Bronchial epithelial cell (primary cell): ENCODE measurements at places on chromosomes 7 and 10. TPM values are rescaled to one million over a fixed set of nuclear protein-coding genes. Genes with fewer than 3 reads are reported as not detected.

Gene AGR2
- 118 and 163 TPM in 2 replicates for total RNA-seq

DNA sequence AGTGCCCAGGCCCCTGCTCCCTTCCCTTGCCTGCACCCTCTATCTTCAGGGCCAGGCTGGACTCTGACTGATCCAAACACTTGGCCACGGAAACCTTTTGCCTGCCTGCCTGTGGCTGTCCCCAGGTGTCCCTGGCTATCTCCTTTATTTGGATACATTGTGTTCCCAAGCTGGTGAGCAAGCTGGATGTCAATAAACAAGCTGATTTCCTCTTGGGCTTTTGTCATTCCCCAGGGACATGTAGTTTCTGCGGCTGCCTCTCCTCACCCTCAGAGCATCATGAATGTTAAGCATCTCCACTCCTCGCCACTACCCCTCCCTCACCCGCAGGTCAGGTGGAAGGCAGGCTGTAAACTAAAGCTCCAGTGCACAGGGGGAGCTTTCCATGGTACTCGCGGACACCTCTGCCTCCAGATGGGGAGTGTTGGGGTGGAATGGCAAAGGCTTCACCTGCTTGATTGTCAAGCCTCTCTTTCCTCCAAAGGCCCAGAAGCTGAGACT, 6.9 kb downstream of the GHRHR start:
- no peak for DNase-seq

DNA sequence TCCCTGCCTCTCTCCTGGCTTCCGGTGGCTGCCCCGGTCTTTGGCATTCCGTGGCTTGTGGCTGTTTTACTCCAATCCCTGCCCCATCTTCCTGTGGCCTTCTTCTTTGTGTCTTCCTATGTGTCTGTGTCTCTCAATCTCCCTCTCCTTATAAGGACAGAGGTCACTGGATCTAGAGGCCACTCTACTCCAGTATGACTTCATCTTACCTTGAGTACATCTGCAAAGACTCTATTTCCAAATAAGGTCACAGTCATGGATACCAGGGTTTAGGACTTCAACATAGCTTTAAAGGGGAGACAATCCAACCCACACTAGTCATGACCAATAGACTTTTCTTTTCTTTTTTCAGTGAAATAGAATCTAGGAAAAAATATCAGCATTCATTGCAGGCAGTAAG, 153.3 kb upstream of the INSYN2A start:
- no peak for DNase-seq

DNA sequence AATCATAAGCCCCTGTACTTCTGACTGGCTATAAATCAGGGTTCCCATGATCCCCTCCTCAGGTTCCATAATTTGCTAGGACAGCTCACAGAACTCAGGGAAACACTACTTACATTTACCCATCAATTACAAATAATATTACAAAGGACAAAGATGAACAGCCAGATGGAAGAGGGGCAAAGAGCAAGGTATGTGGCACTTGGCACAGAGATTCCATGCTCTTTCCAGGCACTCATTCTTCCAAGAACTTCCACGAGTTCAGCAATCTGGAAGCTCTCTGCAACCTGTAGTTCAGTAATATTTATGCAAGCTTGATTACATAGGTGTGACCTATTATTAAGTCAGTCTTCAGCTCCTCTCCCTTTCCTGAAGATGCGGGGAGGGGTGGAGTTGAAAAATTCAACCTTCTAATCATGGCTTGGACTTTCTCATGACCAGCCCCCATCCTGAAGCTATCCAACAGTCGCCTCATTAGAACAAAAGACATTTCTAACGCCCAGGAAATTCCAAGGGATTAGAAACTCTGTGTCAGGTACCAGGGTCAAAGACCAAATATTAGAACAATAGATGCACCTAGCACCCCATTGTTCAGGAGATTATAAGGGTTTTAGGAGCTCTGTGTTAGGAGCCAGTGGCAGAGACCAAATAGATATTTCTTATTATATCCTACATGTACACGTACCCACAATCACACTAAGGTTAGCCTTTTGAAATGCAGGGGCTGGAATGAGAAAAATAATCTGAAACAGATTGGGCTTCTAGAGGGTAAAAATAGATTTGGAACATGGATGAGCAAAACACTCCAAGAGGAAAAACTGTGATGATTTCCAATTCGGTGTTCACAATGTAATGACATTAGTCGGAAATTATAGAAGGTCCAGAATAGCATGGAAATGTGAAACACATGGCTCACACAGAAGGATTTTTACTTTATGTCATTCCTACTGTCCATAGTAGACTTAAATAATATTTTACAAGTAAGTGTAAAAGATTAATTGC, 7.0 kb downstream of the ANKMY2 start:
- no peak for DNase-seq
